ENCODE measurements at places on chromosomes 3 and 15.

DNA sequence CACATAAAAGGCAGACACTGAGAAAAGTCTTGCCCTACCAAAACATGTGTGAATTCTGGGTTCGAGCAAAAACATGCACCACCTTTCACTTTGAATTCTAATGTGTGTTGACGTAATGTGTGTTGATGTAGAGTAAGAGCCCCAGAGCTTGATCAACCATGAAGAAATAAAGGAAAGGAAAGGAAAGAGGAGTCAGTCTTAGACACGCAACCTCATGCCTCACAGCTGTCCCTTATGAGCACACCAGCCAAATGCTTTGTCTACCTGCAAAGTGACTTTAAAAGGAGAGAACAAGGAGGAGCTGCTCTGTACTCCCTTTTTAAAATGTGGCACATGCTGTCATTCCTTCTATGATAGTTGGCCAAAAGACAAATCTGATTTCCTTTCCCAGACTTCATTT is 80.8 kb downstream of the RFTN1 start:
- DNase-seq = no peak

GRCh38 chr3:190076601-190077394 is 43.9 kb downstream of the P3H2 start:
- DNase-seq = no peak

DNA sequence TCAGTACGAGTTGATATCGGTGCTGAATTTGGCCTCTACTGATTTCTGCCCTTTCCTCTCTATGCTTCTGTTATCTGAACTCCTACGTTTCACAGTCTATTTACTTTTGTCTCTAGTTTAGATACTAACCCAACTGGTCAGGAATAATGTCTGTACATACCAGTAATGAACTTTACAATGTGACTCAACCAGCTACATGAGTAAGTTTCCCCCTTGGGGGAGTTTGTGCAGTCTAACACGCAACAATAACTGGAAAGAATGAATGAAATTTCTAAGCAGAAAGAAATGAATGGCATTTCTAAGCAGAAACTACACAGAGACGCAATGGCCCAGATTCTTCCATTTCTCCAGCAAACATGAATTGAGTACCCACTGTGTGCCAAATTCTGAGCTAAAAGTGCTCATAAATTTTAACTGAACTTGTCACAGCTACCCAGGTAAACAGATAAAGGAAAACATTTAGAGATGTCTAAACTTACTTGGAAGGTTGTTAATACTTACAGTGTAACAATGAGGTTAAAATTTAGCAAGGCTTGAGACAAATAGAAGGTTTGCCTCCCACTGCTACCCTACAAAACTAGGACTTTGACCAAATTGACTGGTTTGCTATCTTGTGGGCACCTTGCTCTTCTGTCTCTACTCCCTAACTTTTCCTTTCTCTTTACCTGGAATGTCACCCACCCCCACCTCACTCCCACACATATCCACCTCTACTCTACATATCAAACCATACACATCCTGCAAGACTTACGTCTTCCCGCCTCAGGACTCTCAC is 11.6 kb downstream of the UPK1B start:
- DNase-seq = no peak

DNA sequence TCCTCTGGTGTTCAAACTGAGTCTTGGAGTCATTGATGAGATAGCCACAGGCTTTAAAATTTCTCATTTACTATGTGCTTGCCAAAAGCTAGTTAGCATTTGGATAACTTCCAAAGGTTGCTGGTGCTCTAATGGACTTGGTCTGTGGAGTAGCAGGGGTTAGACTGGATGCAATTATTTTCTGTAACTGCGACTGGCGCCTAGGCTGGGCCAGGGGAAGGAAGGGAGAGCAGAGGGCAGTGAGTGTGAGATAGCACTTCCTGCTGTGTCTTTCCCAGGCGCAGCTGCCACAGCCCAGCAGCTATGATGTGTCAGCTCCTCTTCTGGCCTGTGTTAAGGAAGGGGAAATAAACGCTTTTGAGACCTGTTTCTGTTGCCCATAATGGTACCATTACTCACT is 98.6 kb downstream of the MYRIP start:
- DNase-seq = no peak

GRCh38 chr15:74833376-74834107 is 7.1 kb downstream of the CPLX3 start:
- DNase-seq = no peak

- DNase-seq = no peak
These were observed 46.1 kb upstream of the TMCO5A start for GRCh38 chr15:37888356-37888755.

- DNase-seq = no peak
These were observed 889 bp upstream of the LRRIQ4 start for GRCh38 chr3:169811631-169812331.

DNA sequence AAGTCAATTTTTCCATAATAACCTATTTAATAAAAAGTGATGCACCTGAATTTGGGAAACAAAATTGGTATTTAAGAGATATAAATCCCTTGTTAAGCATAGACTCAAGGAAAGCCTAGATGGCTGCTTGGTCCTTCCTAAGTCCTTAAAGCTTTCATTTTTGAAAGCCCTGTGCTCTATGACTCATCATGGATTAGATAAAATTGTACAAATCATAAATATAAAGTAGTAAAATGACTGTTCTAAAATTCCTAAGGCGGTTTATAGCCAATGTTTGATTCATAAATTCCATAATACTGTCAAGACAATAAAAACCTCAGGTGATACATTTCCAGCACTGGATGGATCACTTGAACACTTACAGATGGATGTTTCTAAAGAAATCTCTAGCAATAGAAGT is 730.8 kb upstream of the EPHA6 start:
- no peak for DNase-seq

GRCh38 chr3:37862219-37862902 is 681 bp downstream of the CTDSPL start:
- no peak for DNase-seq

- DNase-seq = no peak
These were observed 72.3 kb downstream of the LMLN start for GRCh38 chr3:198032039-198032936.

DNA sequence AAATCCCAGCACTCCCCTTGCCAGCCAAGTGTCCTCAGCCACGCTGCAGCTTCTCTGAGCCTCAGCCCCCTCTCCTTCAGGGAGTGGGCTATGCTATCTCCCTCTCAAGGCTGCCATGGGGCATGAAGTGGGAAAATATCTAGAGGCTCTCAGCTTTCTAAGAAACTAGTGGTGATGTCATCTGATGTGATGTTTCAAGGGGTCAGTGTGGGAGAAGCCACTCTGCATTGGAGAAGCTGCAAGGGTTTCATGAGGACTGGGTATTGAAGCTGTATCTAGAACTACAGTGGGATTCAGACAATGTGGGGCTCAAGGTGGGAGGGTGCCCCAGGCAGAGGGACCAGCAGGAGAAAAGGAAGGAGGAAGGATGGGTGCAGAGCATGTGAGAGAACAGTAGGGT is 210.2 kb downstream of the TLE3 start:
- DNase-seq = no peak

GRCh38 chr3:152323834-152324233 is 55.1 kb downstream of the MBNL1 start:
- no peak for DNase-seq

DNA sequence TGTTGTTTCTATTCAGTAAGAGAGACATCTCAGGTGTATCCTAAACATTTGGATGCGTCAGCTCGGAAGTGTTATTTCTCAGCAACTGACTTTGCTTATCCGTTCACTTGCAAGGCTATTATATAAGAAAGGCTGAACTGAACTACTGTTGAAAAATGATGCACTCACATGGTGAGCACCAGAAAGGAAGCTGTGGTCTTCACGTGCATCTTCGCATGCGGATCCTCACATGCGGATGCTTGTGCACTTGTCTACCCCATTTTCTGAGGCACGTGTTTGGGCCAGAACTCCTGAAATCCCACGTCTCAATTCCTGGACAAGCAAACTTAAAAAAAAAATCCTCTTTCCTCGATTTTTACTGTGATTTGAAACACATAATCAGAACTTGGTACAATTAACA is 63.2 kb downstream of the PDZRN3 start:
- no peak for DNase-seq

DNA sequence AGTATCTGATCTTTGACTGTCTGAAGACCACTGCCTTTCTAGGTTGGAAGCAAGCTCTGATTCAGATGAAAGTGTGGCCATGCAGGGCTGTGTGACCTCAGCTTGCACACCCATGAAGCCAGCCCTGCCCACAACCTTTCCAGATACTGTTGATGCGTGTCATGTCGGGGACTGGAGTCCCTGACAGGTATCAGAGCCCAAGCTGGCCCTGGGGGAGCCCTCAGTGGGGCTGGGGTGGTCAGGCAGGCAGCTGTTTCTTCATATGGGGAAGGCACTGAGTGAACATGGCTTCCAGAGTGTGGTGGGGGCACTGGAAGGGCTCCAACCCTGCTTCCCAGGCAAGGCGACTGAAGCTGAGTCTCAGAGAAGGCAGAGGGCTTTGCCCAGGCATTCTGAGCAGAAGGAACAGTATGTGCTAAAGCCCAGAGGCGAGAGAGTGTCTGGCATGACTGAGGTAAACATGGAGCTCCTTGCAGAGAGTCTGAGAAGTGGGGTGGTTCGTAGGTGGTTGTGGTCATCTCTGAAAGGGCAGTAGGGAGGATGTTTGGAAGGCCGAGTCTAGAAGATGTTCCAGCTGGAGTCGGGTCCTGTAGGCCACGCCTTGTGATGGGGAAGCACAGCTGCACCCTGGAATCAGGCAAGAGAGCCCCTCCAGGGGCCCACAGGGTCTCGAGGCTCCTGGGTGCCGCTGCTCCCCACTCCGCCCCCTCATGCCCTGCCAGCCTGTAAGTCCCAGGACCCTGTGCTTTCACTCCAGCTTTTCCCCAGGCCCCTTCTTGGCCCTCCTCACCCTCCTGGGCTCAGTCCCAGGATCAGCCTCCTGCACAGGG is 122.2 kb downstream of the EEFSEC start:
- no peak for DNase-seq

- DNase-seq = no peak
These were observed 78.8 kb upstream of the NSMCE3 start for GRCh38 chr15:29348336-29348914.

GRCh38 chr3:87298111-87298718 is 21.8 kb upstream of the POU1F1 start:
- DNase-seq = peak; percentile 47

DNA sequence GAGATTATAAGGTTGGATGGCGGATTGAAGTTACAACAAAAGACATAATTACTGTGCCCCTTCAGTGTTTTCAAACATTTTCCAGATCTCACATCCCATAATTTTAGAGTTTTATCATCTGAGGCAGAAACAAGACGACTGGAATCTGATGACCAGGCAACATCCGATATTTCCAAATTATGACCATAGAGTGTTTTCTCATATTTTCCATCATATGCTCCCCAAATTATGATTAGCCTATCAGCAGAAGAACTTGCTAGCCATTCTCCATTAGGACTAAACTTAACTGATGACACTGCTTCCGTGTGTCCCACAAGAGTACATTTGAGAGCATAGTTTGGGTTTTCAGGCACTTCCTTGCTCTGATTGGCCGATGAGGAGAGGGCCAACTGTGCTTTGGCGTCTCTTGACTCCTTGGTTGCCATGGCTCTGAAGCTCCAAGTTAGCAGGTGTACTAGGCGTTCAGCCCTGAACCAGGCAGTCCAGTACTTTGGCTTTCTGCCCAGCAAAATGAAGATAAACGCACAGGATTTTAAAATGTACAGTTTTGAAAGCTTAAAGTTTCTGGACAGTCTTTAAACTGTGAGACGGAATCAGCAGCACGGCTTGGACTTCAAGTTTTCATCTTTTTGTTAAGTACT is 638 bp downstream of the WDR5B start:
- DNase-seq = no peak

DNA sequence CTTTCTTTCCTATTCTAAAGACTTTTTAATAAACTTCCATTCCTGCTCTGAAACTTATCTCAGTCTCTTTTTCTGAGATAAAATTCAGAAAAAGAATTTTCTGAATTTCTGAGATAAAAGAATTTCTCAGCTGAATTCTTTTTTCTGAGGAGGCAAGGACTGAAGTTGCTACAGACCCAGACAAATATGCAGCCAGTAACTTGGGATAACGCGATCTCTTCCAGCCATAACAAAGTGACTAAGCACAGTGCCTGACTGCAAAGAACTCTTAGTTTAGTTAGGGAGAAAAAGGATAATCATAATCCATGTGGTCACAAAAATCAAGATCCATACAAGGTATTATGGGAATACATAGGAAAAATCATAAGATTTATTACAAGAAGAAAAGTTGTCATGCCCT is 222.0 kb upstream of the GAP43 start:
- DNase-seq = no peak

GRCh38 chr15:85854345-85855097 is 59.8 kb upstream of the KLHL25 start:
- DNase-seq = peak; percentile 40

DNA sequence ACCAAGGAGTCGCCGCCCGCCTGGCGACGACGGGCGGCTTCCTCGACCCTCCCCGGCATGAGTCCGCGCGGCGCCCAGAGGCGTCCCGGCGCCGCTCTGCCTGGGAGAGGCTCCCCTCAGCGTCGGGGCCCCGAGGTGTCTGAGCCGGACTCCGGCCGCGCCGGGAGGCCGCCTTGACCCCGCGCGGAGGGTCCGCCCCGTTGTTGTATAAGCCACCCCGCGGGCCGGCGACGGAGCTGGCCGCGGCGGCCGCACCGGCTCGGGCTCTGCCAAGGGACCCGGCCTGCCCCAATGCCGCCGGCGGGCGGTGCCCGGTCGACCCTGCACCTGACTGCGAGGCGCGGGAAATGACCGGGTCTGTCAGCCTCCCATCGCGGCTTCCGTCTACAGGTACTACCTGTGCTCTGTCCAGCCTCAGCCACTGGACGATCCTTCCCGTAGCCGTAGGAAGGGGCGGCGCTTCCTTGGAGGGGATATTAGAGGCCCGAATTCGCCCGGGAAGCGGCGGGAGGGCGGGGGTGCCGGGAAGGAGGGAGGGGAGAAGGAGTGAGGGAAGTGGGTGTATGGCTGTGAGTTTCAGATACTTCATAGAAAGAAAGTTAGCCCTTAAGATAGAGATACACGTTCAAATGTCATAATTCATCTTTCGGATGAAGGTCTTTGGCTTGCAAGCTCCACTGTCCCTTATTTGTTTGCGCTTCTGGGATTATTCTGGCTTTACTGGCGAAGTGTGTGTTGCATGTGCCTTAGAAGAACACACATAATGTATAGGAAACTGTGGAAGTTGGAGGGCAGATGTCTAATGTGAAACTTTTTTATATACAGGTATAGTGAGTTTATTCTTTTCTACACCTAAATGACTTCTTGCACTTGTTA is 620 bp downstream of the ABHD5 start:
- peak; percentile 68 for DNase-seq

GRCh38 chr3:32620611-32621310 is 50.1 kb upstream of the DYNC1LI1 start:
- no peak for DNase-seq

DNA sequence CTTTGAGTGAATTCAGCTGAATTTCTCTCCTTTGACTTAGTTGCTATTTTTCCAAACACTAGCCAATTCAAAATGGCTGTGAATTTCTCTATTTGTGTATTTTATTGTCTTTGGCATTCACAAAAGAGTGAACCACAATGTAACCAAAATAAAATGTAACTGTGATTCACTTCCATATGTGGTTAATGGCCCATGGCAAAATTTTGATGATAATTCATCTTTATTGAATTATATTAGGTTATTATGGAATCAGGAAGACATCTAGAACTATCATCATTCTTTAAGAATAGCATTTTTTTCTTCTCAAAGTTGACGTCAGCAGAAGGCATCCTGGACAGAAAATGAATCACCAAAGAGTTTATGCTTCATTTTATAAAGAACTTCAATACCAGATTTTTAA is 705.3 kb upstream of the NAALADL2 start:
- no peak for DNase-seq

All from hypothalamus (tissue), 51 donors.